Stimulated activated CD4-positive, alpha-beta T cell treated with anti-CD3 and anti-CD28 coated beads, TNF-alpha, amount 100 ng/mL, for 1 hour (primary cell): ENCODE measurements at places on chromosomes 16 and 17.

GRCh38 chr17:27733773-27734172 lies 66.6 kb downstream of the NOS2 start:
- no peak for DNase-seq

DNA sequence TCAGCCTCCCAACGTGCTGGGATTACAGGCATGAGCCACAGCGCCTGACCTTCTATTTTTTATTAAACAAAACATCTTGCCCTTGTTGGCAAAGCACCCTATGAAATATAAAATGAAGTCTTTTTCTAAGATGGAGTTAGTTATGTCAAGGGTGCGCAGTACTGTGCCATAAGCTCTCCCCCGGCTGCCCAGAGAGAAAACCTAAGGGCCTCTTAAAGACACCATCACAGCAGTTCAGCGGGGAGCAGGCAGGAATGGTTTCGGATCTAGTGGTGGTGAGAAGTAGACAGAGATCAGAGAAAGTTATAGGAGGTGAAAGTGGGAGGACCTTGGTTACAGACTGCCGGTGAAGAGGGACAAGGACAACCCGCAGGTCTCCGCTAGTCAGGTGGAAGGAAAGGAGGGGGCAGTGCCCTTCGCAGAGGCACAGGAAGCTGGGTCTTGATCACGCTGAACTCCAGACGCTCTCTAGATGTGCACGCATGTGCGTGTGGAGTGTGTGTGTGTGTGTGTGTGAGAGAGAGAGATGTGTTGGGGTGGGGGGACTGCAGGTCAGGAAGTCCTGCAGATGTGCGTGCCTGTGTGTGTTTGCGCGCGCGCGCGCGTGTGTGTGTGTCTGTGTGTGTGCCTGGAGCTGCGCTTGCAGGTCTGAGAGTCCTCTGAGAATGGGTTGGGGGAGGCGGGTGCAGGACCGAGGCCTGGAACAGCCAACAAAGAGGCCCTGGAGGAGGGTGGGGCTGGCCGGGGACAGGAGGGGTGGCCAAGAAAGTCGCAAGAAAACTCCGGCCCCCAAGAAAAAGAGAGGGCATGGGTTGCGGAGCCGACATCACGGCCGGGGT lies 748 bp upstream of the CMTM3 start:
- DNase-seq: peak; percentile 53

DNA sequence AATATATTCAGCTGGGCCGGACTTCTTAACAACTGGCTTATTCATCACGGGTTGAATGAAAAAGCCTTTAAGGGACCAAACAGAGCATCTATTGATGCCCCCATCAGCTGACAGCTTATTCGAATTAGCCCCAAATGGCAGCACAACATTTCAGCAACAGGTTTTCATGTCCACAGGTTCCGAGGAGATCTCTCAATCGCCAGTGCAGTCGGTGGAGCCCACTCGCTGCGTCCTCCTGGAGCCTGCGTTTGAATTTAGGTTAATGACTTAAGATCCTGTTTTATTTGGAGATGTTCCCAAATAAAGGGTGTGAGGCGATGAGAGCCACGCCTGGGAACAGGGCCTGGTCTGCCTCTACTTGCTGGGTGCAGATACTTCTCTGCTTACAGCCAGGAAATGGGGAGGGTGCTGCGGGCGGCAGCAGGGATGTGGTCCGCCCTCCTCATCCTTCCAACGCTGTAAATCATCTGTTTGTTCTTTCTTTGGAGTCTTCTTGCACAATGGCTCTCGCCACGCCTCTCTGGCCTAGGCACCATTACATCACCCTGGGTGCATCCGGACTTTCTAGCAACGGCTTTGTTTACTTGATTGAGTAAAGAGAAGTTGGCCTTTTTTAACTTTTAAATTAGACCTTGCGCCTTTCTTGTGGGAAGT lies 22.6 kb downstream of the NDE1 start:
- peak; percentile 23 for DNase-seq

GRCh38 chr17:65668211-65668610 lies 106.8 kb upstream of the AXIN2 start:
- DNase-seq: no peak

DNA sequence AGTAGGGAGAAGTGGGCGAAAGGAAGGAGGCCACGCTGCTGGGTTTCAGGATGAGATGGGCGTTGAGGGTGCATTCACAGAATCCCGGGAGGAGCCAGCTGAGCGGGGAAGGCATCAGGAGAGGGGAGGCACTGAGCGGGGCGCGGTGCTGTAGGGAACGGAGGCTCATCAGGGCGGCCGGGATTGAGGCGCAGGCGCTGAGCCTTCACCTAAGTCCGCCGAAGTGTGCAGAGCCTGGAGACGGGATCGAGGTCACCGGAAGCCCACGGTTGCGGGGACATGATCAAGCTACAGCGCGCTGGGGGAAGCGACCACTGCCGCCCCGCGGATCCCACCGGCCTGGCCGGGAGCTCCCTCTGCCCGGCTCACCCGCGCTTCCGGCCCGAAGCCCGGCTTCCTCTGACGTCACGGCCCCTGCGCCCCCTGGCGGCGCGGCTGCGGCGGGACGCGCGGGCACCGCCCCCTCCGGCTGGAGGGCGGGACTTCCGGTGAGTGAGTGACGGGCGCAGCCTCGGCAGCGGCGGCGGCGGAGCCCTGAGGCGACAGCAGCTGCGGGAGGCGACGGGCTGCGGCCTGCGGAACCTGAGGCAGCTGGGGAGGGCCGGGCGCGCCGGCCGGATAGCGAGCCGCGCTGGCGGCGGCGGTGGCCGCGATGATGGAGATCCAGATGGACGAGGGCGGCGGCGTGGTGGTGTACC lies at the start of gene MAPK8IP3:
MAPK8IP3 (plus strand) TSS at position 508 of the 698 bp plus-strand sequence; CDS start at position 653, 145 bp downstream.
- peak; percentile 94 for DNase-seq

DNA sequence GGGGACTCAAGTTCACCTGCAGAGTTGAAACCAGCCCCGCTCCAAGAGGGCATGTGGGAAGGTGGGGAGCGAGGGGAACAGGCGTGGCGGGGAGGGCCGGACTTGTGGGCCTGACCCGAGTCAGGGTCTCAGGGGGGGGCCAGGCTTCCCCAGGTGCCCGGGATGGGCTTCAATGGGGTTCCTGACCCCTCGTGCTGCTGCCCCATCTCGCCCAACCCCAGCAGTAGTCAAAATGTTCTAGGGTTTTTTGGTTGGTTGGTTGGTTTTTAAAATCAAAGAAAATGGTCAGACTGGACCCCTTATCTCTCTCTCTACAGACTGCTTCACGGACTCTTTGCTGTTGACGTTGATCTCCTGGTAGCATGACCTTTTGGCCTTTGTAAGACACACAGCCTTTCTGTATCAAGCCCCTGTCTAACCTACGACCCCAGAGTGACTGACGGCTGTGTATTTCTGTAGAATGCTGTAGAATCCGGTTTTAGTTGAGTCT lies 69.5 kb downstream of the AMFR start:
- DNase-seq: no peak

DNA sequence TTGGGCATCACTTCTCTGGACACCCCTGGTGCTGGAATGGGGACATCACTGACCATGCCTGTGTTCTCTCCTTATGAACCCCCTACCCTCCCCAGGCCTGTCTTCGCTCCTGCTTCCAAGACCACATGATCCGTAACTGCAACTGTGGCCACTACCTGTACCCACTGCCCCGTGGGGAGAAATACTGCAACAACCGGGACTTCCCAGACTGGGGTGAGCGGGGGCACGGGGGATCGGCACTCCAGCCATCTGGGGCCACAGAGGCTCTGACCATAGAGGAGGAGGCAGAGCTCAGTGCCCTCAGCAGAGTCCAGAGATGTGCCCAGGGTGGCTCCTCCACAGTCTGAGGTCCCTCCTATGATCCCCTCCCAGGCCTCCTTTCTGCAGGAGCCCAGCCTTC lies 73.5 kb downstream of the SCNN1B start:
- no peak for DNase-seq

GRCh38 chr17:41593306-41593981 lies 6.7 kb upstream of the KRT14 start:
- DNase-seq: no peak

DNA sequence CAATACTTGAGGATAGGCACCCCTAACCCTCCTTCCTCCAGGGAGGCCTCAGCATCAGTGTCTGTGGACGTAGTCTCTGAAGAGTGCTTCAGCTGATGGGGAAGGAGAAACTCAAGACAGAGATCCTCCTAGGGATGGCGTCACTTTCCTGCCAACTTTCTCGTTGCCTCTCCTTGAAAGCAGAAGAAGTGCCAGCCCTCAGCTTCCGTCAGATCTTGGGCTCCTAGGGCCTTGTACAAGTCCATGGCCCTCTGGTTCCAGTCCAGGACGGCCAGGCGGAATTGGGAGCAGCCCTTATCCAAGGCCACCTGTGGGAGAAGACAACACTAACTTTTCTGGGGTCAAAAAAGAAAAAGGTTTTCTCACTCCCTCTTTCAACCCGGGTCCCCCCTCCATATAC lies 1.3 kb downstream of the SAT2 start:
- DNase-seq: no peak

GRCh38 chr17:48612854-48613691 lies 2.0 kb downstream of the HOXB8 start:
- no peak for DNase-seq

- DNase-seq: no peak
Observed at GRCh38 chr16:75820672-75821071, 94.4 kb upstream of the CPHXL start.
